ENCODE measurements at places on chromosomes 3 and 15. TPM values are rescaled to one million over a fixed set of nuclear protein-coding genes. Genes with fewer than 3 reads are reported as not detected.

The NANOGP8 gene
- total RNA-seq = 9.4 TPM

The LDHAL6B gene
- not detected for total RNA-seq

The HYAL3 gene
- 17.9 TPM for total RNA-seq

The ADPRH gene
- total RNA-seq = 7.6 TPM

The ZCWPW2 gene
- total RNA-seq = 0.90 TPM

The MLF1 gene
- total RNA-seq = 9.8 TPM

The PTPN23 gene
- 124 TPM for total RNA-seq

The RPL29 gene
- 1,377 TPM for total RNA-seq

DNA sequence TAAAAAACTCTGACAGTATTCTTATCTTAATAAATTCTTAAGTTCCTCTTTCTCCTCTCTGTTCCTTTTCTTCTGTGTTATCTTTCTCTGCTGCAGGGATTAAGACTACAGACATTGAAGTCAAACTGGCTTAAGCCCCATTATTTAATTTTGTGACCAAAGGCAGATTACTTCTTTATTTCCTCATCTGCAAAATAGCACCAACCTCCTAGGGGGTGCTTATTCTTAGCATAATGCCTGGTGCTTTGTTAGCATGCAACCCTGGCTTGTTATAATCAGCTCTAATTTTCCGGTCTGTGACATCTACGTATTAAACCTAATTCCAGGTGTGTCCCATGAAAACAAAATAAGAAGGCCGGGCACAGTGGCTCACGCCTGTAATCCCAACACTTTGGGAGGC lies 23.8 kb downstream of the SEMA6D start:
- no peak for DNase-seq
- no peak overlapping the region for H3K4me3 ChIP-seq
- H3K36me3 ChIP-seq = no peaks in the 10 kb centered on the region
- H3K27ac ChIP-seq = no peak overlapping the region

DNA sequence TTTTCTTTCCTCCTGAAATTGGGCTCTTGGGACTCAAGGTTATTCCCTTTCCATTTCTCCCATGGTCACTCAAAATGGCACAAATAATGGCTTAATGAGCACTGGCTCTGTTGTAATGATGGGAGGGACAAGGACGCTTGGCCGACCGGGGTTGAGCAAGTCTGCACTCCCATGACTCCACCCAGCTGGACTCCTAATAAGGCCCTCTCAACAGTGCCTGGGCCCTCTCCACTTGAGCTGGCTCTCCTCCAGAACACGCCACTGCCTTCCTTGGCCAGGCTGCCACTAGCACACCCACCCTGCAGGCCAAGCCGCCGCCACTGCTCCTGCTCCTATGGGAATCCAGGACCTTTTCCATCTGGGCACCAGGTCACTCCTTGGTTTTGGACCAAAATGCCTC lies 42.3 kb downstream of the ADCY5 start:
- no peak overlapping the region for H3K27ac ChIP-seq
- peaks cover 27% of the 10 kb centered on the region for H3K4me1 ChIP-seq
- H3K27me3 ChIP-seq = no peaks in the 10 kb centered on the region
- H3K36me3 ChIP-seq = no peaks in the 10 kb centered on the region
- no peak for DNase-seq

DNA sequence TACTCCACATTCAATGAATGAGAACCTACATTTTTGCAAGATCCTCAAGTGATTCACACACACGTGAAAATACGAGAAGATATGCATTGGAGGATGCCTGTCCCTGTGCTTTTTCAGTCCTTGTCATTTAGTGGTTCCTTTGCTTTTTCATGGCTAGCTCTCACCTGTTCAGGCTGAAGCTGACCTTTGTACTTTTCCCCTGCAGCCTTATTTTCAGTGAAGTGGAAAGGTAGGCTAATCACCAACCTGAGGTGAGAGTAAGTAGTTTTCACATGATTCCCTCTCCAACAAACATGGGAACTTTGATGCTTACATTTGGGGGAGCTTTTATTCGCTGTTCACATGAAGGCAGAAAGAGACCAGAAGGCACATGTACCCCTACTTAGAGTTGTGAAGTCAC lies 8.3 kb downstream of the ITPR1 start:
- H3K4me3 ChIP-seq = no peak overlapping the region
- no peaks in the 10 kb centered on the region for H3K27me3 ChIP-seq
- no peaks in the 10 kb centered on the region for H3K4me1 ChIP-seq
- H3K36me3 ChIP-seq = no peaks in the 10 kb centered on the region

GRCh38 chr3:15977598-15978232 lies 179.9 kb upstream of the ANKRD28 start:
- no peak for DNase-seq
- H3K27ac ChIP-seq = no peak overlapping the region
- no peaks in the 10 kb centered on the region for H3K27me3 ChIP-seq
- H3K4me1 ChIP-seq = no peaks in the 10 kb centered on the region

DNA sequence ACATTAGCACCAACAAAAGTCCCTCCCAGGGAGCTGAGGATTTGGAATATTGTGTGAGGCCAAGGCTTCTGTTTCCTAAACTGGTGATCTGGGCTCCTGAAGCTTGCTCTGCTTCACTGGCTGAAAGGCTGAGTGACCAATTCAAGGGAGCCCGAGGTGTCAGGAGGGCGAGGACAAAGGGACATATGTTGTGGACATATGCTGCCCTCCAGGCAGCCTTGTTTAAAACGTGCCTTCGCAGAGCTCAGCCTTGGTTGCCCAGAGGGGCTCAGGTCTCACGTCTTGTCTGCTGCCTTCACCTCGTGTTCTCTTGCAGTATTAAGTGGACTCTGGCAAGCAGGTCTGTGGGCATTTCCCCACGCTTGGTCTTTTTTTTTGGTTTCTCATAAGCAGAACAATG lies 7.0 kb downstream of the SLCO3A1 start:
- peaks cover 29% of the 10 kb centered on the region for H3K4me1 ChIP-seq
- no peak overlapping the region for H3K4me3 ChIP-seq
- H3K27me3 ChIP-seq = no peaks in the 10 kb centered on the region
- H3K27ac ChIP-seq = no peak overlapping the region
- no peaks in the 10 kb centered on the region for H3K36me3 ChIP-seq
- DNase-seq = no peak

GRCh38 chr15:58703610-58704009 lies 45.9 kb downstream of the ADAM10 start:
- no peaks in the 10 kb centered on the region for H3K36me3 ChIP-seq
- no peak for DNase-seq
- no peaks in the 10 kb centered on the region for H3K27me3 ChIP-seq
- no peaks in the 10 kb centered on the region for H3K4me1 ChIP-seq
- H3K27ac ChIP-seq = no peak overlapping the region

DNA sequence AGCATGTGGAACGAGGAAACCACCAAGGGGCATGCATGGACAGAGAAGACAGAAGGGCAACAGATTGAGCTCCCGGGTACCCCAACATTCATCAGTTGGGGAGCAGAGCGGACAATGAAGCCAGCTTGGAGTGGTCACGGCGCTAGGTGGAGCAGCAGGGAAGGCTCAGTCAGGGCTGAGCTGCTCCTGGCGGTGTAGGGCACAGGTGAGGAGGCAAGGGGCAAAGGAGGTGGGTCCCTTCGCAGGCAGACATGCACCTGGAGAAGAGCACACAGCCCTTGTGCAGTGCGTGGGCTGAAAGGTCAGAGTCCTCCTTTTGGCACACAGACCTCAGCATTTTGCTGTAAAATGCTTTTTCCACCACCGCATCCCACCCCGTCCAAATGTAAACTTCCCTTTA lies 90.0 kb upstream of the SLC6A6 start:
- H3K4me1 ChIP-seq = no peaks in the 10 kb centered on the region
- DNase-seq = no peak
- H3K36me3 ChIP-seq = no peaks in the 10 kb centered on the region
- no peaks in the 10 kb centered on the region for H3K27me3 ChIP-seq
- no peak overlapping the region for H3K4me3 ChIP-seq
- no peak overlapping the region for H3K27ac ChIP-seq

GRCh38 chr3:66404197-66404596 lies 96.6 kb downstream of the LRIG1 start:
- no peak for DNase-seq
- H3K4me3 ChIP-seq = no peak overlapping the region
- H3K27ac ChIP-seq = no peak overlapping the region
- no peaks in the 10 kb centered on the region for H3K27me3 ChIP-seq
- H3K36me3 ChIP-seq = no peaks in the 10 kb centered on the region

- no peaks in the 10 kb centered on the region for H3K27me3 ChIP-seq
- H3K36me3 ChIP-seq = no peaks in the 10 kb centered on the region
- H3K27ac ChIP-seq = peak overlapping the region; percentile 28
- peaks cover 33% of the 10 kb centered on the region for H3K4me1 ChIP-seq
- DNase-seq = no peak
Measured at GRCh38 chr3:111763968-111764367, 95.1 kb upstream of the PHLDB2 start.

DNA sequence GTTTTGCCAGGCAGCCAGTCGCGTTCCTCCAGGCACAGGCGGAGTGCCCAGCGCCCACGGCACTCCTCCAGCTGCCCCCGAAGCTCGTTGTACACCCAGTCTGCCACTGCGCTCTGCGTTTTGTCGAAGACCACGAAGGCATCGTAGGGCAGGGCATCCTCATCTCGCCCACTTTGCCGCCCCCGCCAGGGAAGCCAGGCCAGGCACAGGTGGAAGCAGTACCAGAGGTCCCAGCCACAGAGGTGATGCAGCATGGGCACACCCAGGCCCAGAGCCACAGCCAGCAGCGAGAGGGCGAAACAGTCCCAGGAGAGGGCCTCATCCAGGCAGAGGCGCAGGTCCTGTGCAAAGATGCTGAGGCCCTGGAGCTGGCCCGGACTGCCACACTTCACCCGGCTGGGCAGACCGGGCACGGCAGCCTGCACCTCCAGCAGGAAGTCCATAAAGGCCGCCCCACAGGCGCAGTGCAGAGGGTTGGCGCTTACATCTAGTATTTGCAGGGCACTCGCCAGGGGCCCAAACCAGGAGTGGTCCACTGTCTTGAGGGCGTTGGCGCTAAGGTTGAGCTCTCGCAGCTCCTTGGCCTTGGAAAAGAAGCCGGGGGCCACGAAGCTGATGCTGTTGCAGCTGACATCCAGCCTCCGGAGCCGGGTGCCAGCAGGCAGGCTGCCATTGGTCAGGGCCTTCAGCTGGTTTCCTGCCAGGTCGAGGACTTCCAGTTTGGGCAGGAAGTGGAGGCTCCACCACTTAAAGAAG lies 3.7 kb downstream of the TLR9 start:
- no peaks in the 10 kb centered on the region for H3K4me1 ChIP-seq
- H3K27ac ChIP-seq = no peak overlapping the region
- no peak overlapping the region for H3K4me3 ChIP-seq
- H3K27me3 ChIP-seq = no peaks in the 10 kb centered on the region

GRCh38 chr3:138180375-138181029 lies 5.8 kb upstream of the DBR1 start:
- no peaks in the 10 kb centered on the region for H3K36me3 ChIP-seq
- no peak for DNase-seq
- H3K27me3 ChIP-seq = no peaks in the 10 kb centered on the region

DNA sequence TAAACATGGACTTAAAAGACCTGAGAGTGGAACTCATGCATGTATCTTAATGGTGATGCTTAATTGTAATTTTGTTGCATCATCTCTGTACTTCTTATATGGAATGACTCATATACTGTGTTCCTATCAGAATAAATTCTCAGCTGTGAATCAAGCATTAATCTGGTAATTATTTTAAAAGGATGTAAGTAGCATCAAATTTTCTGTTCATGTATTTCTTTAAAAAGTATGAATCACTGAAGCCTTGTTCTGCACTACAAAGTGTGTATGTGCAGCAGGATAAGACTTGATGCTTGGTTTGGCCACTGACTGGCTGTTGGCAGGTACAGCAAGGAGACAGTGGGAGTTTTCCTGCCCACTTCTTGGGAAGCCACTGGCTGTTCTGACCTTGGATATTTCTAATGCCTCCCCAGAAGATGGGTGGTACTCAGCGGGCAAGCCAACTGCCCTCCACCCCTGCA lies 123.9 kb downstream of the ANO10 start:
- no peaks in the 10 kb centered on the region for H3K27me3 ChIP-seq
- H3K4me1 ChIP-seq = peaks cover 15% of the 10 kb centered on the region
- H3K27ac ChIP-seq = no peak overlapping the region
- H3K4me3 ChIP-seq = no peak overlapping the region

DNA sequence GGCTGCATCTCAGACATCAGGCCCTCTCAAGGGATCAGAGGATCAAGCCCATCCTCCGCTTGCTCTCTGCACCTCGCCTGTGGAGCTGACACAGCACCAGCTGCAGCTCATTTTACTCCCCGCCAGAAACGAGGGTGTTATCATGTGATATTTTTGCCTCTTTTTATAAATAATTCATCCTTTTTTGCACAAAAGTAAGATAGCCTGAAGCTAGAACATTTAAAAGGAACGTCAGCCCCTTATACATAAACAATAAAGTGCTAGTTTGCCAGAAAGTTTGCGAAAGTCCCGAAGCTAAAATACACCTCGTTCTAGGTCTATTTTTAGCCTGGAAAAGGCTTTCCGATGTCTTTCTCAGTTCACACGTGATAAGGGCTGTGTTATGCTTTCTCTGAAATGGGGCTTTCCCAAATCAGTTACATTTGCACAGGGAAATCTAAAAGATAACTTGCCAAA lies 9.6 kb upstream of the FAM174B start:
- peak; percentile 41 for DNase-seq
- peak overlapping the region; percentile 20 for H3K27ac ChIP-seq
- no peaks in the 10 kb centered on the region for H3K27me3 ChIP-seq
- no peaks in the 10 kb centered on the region for H3K36me3 ChIP-seq

DNA sequence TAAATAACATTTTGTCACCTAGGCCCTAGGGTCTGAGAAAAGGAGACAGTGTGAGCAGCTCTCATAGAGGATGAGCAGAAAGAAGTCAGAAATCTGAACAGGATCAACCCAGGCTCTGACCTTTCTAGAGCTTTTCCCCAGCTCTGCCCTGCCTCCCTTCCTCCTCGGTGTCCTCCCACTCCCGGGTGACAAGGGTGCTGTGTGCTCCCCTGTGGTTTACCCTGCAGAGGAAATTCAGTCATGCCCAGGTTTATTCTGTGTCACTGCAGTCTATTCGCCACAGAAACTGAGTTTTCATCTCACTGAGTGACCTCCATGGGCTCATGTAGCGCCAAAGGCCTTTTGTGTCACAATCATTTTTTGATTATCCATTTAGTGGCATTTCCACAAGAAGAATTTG lies 76.6 kb downstream of the IL12A start:
- no peaks in the 10 kb centered on the region for H3K4me1 ChIP-seq
- H3K27me3 ChIP-seq = no peaks in the 10 kb centered on the region
- DNase-seq = no peak
- H3K4me3 ChIP-seq = no peak overlapping the region
- no peaks in the 10 kb centered on the region for H3K36me3 ChIP-seq

DNA sequence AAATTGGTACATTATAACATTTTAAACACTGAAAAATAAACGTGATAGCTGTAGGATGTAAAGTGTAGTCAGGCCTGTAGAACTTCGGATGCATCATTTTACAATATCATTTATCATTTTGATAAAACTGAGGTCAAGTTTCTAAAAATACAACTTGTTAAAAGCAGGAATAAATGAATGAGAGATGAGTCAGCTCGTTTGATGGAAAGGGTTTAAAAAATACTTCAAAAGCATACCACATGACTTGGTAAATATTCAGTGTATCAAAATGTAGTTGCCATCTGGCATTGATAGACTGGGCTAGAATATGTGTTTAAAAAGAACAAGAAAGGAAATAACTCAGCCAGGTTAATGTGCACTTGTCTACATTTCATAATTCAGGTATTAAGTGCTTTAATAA lies 357.0 kb downstream of the TIGIT start:
- no peaks in the 10 kb centered on the region for H3K27me3 ChIP-seq
- H3K4me3 ChIP-seq = no peak overlapping the region
- peaks cover 39% of the 10 kb centered on the region for H3K4me1 ChIP-seq
- no peak for DNase-seq
- no peaks in the 10 kb centered on the region for H3K36me3 ChIP-seq

GRCh38 chr3:81998139-81998755 lies 236.8 kb upstream of the GBE1 start:
- no peaks in the 10 kb centered on the region for H3K4me1 ChIP-seq
- H3K4me3 ChIP-seq = no peak overlapping the region
- H3K27me3 ChIP-seq = no peaks in the 10 kb centered on the region
- H3K36me3 ChIP-seq = no peaks in the 10 kb centered on the region
- H3K27ac ChIP-seq = no peak overlapping the region
- no peak for DNase-seq

All from tibial nerve (tissue), 4 donors.